ENCODE measurements at places on chromosomes 7 and 10. TPM values are rescaled to one million over a fixed set of nuclear protein-coding genes. Genes with fewer than 3 reads are reported as not detected.

- peaks cover 6% of the 10 kb centered on the region for H3K4me1 ChIP-seq
- no peaks in the 10 kb centered on the region for H3K27me3 ChIP-seq
- no peak overlapping the region for H3K27ac ChIP-seq
- no peak for DNase-seq
- H3K36me3 ChIP-seq, result no peaks in the 10 kb centered on the region
Measured at GRCh38 chr10:9992661-9993060, 1025.0 kb upstream of the CELF2 start.

DNA sequence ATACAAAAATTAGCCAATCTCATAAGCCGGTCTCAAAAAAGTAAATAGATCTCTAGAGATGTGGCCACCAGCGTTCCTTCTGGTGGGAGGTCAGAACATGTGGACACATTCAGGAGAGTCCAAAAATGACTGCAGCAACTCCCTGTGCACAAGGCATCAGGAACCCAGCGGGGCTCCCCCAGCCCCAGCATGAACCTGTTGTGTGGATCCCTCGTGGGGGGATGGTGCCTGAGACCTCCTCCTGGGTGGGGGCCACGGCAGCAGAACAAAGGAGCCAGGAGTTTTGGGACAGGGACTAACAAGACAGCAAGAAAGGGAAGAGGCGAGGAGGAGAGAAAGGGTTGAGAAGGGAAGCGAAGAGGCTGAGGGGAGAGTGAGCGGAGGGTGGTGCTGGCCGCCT lies 121.8 kb downstream of the WDR37 start:
- H3K4me1 ChIP-seq, result no peaks in the 10 kb centered on the region
- no peak overlapping the region for H3K4me3 ChIP-seq
- no peak overlapping the region for H3K27ac ChIP-seq
- DNase-seq, result no peak
- no peaks in the 10 kb centered on the region for H3K36me3 ChIP-seq

- no peak overlapping the region for H3K27ac ChIP-seq
- no peaks in the 10 kb centered on the region for H3K27me3 ChIP-seq
- no peak overlapping the region for H3K4me3 ChIP-seq
- DNase-seq, result no peak
- peaks cover 43% of the 10 kb centered on the region for H3K4me1 ChIP-seq
- H3K36me3 ChIP-seq, result peaks cover 53% of the 10 kb centered on the region
Measured at GRCh38 chr7:137882261-137882668, 35.5 kb upstream of the DGKI start.

DNA sequence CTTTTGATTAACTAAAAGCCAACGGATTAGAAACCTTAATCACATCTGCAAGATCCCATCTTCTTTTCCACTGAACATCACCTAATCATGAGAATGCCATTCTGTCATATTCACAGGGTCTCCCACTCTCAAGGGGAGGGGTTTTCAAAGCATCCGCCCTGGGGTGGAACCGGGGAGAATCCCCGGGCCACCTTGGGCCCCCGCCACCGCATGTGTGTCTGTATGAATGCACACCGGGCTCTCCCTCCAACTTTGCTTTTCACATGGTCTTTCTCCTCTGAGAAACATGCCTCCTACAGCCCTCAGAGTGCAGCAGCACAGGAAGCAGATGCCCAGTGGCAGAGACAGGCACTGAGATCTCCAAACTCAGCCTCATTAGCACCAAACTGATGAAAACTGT lies 233.2 kb upstream of the PPP2R2D start:
- no peak overlapping the region for H3K27ac ChIP-seq
- H3K4me3 ChIP-seq, result no peak overlapping the region
- H3K36me3 ChIP-seq, result peaks cover 10% of the 10 kb centered on the region
- peaks cover 4% of the 10 kb centered on the region for H3K4me1 ChIP-seq
- H3K27me3 ChIP-seq, result peaks cover 3% of the 10 kb centered on the region
- DNase-seq, result no peak

DNA sequence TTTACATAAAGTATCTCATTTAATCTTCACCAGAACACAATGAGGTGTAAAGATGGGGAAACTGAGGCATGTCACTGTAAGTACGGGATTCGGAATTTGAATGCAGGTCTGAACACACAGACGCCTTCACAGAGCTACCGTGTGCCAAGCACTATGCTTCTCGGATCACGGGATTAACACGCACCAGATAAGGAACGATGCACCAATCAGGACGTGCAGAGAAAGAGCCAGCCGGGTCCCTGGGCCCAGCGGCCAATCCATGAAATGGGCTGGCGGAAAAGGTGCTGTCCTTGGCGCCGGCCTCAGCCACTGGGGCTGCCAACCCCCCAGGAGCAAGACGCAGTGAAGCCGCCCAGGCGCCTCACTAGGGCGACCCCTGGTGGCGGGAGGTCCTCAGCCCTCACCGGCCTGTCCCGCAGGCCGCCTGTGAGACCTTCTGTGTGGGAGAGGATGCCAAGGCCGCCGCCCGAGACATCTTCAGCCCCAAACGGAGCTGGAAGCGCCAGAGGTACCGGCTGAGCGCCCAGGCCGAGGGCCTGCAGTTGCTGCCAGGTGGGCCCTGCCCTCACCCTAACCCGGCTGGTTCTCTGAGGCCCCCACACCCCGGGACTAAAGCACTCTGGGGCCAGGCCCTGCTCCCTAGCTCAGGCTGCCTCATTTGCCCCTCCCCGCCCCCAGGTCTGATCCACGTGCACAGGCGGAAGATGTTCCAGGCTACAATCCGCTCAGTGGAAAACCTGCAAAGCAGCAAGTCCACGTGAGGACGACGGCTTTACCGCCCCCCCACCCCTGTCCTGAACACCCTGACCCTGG lies 15.6 kb downstream of the ATG9B start:
- peaks cover 37% of the 10 kb centered on the region for H3K4me1 ChIP-seq
- no peak overlapping the region for H3K27ac ChIP-seq
- peaks cover 6% of the 10 kb centered on the region for H3K27me3 ChIP-seq
- H3K36me3 ChIP-seq, result no peaks in the 10 kb centered on the region

DNA sequence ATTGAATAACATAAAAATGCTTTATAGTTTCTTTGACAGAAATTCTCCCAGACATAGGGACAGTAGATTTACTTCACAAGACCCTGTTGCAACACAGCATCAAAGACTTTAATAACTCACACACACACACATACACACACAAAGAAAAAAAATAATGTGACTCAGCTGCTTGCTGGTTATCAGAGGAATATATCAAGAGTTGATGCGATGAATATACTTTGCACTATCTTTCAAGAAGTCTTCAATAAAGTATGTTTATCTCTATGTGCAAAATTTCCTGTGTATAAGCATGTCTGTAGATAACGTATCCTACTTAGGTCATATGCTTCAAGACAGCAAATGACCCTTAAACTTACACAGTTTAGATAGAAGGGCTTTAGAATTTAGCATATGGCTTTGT lies 243.1 kb downstream of the ARL4A start:
- H3K27me3 ChIP-seq, result no peaks in the 10 kb centered on the region
- H3K4me1 ChIP-seq, result peaks cover 28% of the 10 kb centered on the region
- DNase-seq, result no peak
- H3K36me3 ChIP-seq, result no peaks in the 10 kb centered on the region

- no peak overlapping the region for H3K4me3 ChIP-seq
- H3K4me1 ChIP-seq, result peaks cover 23% of the 10 kb centered on the region
- H3K36me3 ChIP-seq, result peaks cover 2% of the 10 kb centered on the region
- DNase-seq, result no peak
- peak overlapping the region; percentile 81 for H3K27ac ChIP-seq
- peaks cover 9% of the 10 kb centered on the region for H3K27me3 ChIP-seq
Measured at GRCh38 chr10:1255118-1255517, 198.9 kb downstream of the WDR37 start.

GRCh38 chr7:25855854-25856782 lies 295.9 kb upstream of the NFE2L3 start:
- H3K27me3 ChIP-seq, result peaks cover 7% of the 10 kb centered on the region
- no peak for DNase-seq
- no peak overlapping the region for H3K4me3 ChIP-seq
- peaks cover 31% of the 10 kb centered on the region for H3K4me1 ChIP-seq
- no peak overlapping the region for H3K27ac ChIP-seq
- H3K36me3 ChIP-seq, result no peaks in the 10 kb centered on the region

DNA sequence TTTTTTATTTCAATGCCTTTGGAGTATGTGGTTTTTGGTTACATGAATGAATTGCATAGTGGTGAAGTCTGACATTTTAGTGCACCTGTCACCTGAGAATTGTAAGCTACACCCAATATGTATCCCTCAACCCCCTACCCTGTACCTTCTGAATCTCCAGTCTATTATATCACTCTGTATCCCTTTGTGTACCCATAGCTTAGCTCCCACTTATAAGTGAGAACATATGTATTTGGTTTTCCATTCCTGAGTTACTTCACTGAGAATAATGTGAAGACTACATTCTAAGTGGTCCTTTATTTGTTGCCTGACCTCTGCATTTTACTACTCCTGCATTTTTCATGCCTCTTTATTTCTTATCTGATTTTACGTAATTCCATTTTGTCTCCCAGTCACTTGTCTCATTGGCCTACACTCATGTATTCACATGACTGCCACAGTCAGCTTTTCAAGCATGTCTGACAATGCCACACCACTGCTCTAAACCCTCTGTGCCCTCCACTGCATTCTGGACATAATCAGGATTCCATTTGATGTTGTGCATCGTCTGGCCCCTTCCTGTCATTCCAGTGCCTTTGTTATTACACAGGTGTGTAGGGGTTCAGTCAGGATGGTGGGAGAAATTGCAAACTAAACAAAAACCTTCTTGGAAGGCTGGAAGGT lies 1325.5 kb downstream of the XPNPEP1 start:
- no peaks in the 10 kb centered on the region for H3K27me3 ChIP-seq
- H3K36me3 ChIP-seq, result no peaks in the 10 kb centered on the region
- no peak for DNase-seq
- peaks cover 34% of the 10 kb centered on the region for H3K4me1 ChIP-seq
- H3K27ac ChIP-seq, result no peak overlapping the region

DNA sequence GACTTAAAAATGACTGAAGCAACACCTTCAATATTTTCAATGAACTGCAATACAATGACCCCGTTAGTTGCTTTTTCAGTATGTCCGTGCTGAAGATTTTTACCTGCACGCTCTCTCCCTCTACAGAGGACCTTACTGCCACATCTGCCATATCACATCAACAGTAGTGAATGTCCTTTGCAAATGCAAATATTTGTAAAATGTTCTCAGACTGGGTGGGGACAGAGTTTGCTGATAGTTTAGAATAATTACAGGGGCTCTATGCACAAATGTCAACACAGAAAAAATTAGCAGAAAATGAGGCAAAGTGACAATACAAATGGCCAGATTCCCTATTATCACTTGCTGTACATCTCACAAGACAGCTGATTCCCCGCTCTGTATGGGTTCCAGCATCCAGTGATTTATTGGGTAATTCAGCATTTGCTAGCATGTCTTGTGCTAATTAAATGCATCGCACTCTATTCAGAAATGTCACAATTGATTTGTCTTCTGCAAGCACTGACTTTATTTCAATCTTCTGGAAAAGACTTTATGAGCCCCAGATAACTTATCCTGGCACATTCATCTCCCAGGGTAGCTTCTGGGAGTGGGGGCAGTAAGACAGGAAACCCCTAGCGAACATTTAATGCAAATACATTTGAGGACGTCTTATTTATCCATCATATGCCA lies 69.1 kb upstream of the PTER start:
- H3K27ac ChIP-seq, result no peak overlapping the region
- DNase-seq, result no peak
- H3K4me3 ChIP-seq, result no peak overlapping the region
- H3K4me1 ChIP-seq, result no peaks in the 10 kb centered on the region

GRCh38 chr7:79500759-79501158 lies 47.3 kb upstream of the MAGI2 start:
- no peak for DNase-seq
- no peaks in the 10 kb centered on the region for H3K36me3 ChIP-seq
- H3K27me3 ChIP-seq, result no peaks in the 10 kb centered on the region
- H3K4me1 ChIP-seq, result peaks cover 7% of the 10 kb centered on the region

GRCh38 chr7:80263821-80264220 lies 129.2 kb downstream of the GNAI1 start:
- no peaks in the 10 kb centered on the region for H3K4me1 ChIP-seq
- no peak overlapping the region for H3K4me3 ChIP-seq
- DNase-seq, result no peak

- no peaks in the 10 kb centered on the region for H3K27me3 ChIP-seq
- DNase-seq, result no peak
- no peak overlapping the region for H3K27ac ChIP-seq
- peaks cover 10% of the 10 kb centered on the region for H3K4me1 ChIP-seq
Measured at GRCh38 chr10:30709700-30710358, 80.3 kb upstream of the LYZL2 start.

DNA sequence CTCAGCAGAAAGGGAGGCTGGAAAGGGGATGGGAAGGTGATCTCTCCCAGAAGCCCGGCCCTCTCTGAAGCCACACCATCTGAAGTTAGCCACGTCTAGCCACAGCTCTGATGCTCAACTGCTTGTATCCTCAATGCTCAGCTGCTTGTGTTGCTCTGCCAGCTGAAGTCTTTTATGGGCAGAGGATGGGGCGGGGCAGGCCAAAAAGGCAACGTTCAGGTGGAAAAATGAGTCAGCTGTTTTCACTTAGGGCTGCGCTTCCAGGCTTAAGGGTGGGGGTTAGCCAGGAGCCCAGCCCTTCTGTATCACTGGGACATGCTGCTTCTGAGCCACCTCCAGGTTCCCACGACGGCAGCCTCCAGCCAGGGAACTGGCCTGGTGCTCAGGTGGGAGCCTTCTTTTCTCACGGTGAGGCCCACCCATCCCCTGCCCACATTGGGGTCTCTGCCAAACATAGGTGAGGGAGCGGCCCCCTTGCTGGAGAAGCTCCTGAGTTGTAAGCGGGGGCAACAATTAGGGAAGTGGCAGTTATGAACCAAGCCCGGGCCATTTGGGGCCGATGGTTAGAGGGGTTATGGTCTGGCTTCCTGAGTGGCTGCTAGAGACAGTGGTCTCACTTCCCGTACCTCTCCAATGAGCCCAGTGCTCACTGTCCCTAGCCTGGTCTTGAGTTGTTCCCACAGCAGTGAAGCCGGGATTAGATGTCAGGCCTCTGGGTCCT lies 44.9 kb upstream of the CNPY1 start:
- H3K27ac ChIP-seq, result no peak overlapping the region
- no peaks in the 10 kb centered on the region for H3K36me3 ChIP-seq
- H3K4me1 ChIP-seq, result peaks cover 13% of the 10 kb centered on the region
- no peak for DNase-seq
- no peaks in the 10 kb centered on the region for H3K27me3 ChIP-seq
- no peak overlapping the region for H3K4me3 ChIP-seq

- no peaks in the 10 kb centered on the region for H3K27me3 ChIP-seq
- H3K4me1 ChIP-seq, result no peaks in the 10 kb centered on the region
- DNase-seq, result no peak
- H3K4me3 ChIP-seq, result no peak overlapping the region
Measured at GRCh38 chr7:18653381-18654155, 158.0 kb downstream of the HDAC9 start.

GRCh38 chr7:143494622-143495021 lies 16.9 kb downstream of the TAS2R41 start:
- H3K27me3 ChIP-seq, result no peaks in the 10 kb centered on the region
- no peak for DNase-seq
- no peaks in the 10 kb centered on the region for H3K4me1 ChIP-seq

Gene PAPOLB
- total RNA-seq, result 0.23 TPM

Gene EBF3
- total RNA-seq, result 11.6 TPM

Gene OR2A12
- not detected for total RNA-seq

Gene FOXP2
- total RNA-seq, result 4.9 TPM

Gene TAS2R41
- total RNA-seq, result not detected

Gene METTL27
- 2.3 TPM for total RNA-seq

Gene SNX13
- total RNA-seq, result 35.6 TPM

Gene IQUB
- total RNA-seq, result 0.56 TPM

Gene NODAL
- total RNA-seq, result not detected

Gene TMEM213
- total RNA-seq, result not detected

Gene SPDYE18
- total RNA-seq, result not detected

All from neural crest cell (in vitro differentiated cells).